Islet precursor cell (in vitro differentiated cells): ENCODE measurements at places on chromosomes 5 and 9.

DNA sequence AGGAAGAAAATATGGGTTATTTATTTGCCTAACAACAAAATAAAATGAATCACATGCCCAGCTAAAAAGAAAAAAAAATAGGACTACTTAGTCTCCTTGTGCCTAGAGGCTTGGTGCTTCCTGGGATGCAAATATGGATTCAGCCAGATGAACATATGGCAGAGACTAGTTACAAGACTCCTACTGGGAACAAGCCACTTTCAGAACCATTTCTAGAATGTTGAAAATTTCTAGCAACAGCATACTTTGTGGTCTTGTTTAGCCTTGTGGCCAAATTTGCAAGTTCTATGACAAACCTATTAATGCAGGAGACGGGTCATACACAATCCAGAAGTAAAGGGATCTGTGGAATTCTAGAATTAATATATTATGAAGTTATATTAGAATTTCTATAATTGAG, 198.7 kb downstream of the CHSY3 start:
- DNase-seq, result no peak

DNA sequence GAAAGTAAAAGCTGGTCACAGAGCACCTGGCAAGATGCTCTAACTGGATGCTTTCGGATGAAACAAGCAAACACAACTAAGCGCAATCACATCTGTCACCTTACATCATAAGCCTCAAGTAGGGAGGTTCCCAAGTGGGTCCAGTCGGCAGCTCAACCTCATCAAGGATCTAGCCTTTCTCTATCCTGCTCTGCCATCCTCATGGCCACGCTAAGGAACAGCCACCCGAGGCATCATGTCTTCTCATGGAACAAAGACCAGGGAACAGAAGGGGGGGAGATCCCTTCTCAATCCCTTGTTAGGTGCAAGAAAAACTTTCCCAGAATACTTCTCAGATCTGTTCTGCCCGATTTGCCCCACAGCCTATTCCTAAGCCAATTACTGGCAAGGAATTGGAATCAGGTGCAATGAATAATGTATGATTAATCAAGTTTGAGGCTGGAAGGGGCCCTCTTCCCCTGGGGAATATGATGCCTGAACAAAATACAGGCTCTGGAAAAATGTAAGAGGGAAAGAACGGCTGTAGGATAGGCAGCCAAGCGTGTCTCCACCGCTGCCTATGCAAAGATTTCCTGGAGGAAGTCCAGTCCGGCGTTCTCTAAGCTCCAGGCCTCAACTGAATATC, 1.3 kb upstream of the HABP4 start:
- no peak for DNase-seq

- peak; percentile 84 for DNase-seq
Measured at GRCh38 chr5:149264439-149265067, 7.1 kb upstream of the AFAP1L1 start.

DNA sequence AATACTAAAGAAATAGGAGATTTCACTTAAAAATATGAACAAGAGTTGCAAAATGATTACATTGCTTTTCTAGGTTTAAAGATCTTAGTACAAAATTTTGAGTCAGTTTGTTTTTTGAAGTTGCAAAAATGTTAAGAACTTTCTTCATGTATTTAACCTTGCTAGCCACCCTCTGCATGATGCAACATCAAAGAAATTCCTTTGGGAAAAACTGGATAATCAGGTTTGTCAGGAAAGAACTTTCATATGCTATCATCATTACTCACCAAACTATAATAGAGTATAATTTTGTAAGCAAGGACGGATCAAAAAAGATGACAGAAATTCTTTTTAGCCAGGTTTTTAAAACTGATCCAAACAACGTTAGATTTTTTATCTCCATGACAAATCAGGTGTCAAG, 116.9 kb upstream of the MRPS30 start:
- DNase-seq, result no peak

DNA sequence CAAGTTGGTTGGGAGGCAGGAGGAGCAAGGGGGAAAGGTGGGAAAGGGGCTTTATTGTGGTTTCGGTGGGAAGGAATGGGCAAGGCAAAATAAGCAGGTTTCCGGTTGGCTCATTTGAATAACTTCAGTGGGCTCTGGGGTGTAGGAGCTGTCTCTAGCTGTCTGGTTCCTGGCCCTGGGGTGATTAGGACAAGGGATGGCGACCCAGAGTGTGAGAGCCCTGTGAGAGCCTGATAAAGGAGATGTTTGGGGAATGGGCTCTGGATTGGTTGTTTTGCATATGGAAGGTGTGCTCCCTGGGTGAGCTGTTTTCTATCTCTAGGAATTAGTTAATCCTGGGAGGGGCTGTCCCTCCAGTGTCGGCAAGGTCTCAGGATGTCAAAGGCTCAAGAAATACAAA, 15.4 kb downstream of the ANKRD34B start:
- DNase-seq, result no peak

DNA sequence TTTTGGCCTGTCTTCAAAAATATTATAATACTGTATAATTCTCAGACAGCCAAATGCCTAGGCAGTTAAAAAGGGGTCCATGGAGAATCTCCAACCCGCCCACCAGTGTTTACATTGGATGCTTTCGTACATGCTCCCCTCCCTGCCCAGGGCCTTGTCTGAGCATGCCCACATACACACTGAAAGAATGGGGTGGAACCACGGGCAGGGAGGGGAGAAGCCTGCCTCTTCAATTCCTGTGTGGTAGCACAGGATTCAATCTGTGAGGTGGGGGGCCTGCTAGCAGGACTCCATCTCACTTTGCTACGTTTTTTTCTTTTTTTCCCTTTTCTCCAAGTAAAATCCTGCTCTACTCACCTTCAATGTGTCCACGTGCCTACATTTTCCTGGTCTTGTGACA, 314.7 kb upstream of the GRAMD2B start:
- DNase-seq, result no peak

- DNase-seq, result no peak
Measured at GRCh38 chr9:5857928-5858327, 25.0 kb upstream of the ERMP1 start.

- no peak for DNase-seq
Measured at GRCh38 chr9:101138509-101138908, 110.0 kb downstream of the PLPPR1 start.
